ENCODE measurements at places on chromosomes 2 and 18. TPM values are rescaled to one million over a fixed set of nuclear protein-coding genes. Genes with fewer than 3 reads are reported as not detected.

The TUBB8B gene
- total RNA-seq, result not detected

The LYPD1 gene
- 0.19 TPM for total RNA-seq

The KCNIP3 gene
- total RNA-seq, result 17.9 TPM

The CCDC148 gene
- total RNA-seq, result 0.79 TPM

The SCYGR4 gene
- total RNA-seq, result not detected

The DSG2 gene
- total RNA-seq, result 2.2 TPM

The DSG1 gene
- not detected for total RNA-seq

The ADAM23 gene
- total RNA-seq, result 4.7 TPM

The RIOK3 gene
- 58.9 TPM for total RNA-seq

The DYNAP gene
- total RNA-seq, result not detected

The C2orf72 gene
- total RNA-seq, result not detected

The MAP3K19 gene
- not detected for total RNA-seq

The ZSWIM2 gene
- not detected for total RNA-seq

The BOLL gene
- total RNA-seq, result not detected

The ANTXR1 gene
- 146 TPM for total RNA-seq

The DCDC2C gene
- not detected for total RNA-seq

The POTEC gene
- total RNA-seq, result not detected

The CDCA7 gene
- total RNA-seq, result 0.33 TPM

The CACNB4 gene
- total RNA-seq, result 10.5 TPM

The ASB1 gene
- total RNA-seq, result 39.7 TPM

The KCNG2 gene
- total RNA-seq, result 0.38 TPM

The FAM161A gene
- total RNA-seq, result 1.8 TPM

The GAL3ST2 gene
- not detected for total RNA-seq

The IKZF2 gene
- 7.3 TPM for total RNA-seq

The GREB1L gene
- 1.0 TPM for total RNA-seq

The HOXD13 gene
- total RNA-seq, result not detected

The UGT1A7 gene
- total RNA-seq, result not detected

The TUBA3E gene
- total RNA-seq, result not detected

The RNF125 gene
- total RNA-seq, result 9.0 TPM

The IL36A gene
- total RNA-seq, result not detected

All from posterior vena cava (tissue), 2 donors.